ENCODE measurements at places on chromosomes 7 and 10. TPM values are rescaled to one million over a fixed set of nuclear protein-coding genes. Genes with fewer than 3 reads are reported as not detected.

DNA sequence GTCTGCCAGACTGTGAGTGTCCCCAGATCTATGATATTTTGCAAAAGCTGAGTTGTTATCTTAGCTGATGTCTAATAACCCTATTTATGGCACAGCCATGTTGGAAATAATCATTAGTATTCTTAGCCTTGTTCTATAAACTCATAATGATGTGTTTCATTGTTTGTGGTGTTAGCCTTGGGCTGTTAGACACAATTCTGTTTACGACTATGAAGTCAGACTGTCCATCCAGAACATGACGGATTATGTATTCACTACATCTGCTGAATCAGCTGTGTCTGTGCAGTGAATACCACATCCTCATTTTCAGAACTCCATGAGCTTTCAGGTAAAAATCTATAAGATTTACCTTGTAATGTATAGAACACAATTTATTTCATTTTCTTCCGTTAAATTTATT, 577.1 kb downstream of the NRG3 start:
- H3K4me1 ChIP-seq, result no peaks in the 10 kb centered on the region
- no peaks in the 10 kb centered on the region for H3K36me3 ChIP-seq
- H3K4me3 ChIP-seq, result no peak overlapping the region
- no peak for DNase-seq
- H3K27me3 ChIP-seq, result no peaks in the 10 kb centered on the region

DNA sequence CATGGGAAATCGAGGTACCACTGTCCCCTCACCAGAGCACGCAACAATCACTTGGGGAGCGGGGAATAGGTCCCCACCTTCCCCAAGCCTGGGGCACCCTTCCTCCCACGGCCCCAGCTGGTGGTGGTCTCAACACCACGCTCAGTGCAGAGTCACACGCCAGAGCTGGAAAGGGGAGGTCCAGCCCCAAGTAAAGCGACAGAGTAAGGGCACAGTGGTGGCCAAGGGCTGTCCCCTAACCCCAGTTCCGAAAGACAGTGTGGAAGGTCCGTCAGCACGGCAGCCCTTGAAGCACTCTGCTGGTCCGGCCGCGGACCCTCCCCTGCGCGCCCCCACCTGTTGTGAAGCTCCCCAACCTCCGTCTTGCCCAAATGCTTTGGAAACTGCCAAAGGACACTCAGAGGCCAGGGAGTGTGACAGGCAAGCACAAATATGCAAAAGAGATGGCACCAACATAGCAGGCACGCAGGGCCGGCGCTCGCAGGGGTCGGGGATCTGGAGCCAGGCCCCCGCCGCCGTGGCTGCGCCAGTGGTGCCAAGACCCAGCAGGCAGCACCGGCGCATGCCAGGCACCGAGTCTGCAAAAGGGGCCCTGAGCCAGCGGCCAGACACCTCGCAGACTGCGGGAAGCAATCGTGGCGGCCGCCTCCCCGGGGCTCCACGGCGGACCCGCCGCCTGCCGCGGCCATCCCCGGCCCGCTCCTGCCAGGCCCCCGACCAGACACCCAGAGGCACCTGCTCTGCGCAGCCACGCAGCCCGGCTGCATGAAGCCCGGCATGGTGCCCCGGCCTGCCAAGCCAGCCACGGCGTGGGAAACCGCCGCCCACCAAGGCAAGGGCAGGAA, 51.6 kb upstream of the SRRM3 start:
- no peaks in the 10 kb centered on the region for H3K27me3 ChIP-seq
- H3K27ac ChIP-seq, result no peak overlapping the region
- DNase-seq, result no peak
- no peak overlapping the region for H3K4me3 ChIP-seq

DNA sequence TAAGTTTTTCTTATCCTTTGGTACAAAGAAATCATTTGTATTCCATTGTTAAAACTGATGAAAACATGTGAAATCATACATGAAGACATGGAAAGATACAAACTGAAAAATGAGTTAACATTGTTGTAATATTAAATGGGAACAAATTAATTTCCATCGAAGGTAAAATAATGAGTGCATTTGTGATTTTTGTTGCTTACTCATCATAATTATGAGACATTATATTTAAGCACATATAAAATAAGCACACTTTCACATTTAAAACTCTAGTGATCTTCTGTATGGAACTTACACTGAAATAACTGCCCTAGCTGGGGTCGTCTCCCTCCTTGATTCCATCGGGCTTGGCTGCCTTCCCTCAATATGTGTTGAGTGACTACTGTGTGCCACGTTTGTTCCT, 204.2 kb upstream of the PRPS1L1 start:
- H3K27me3 ChIP-seq, result no peaks in the 10 kb centered on the region
- H3K4me1 ChIP-seq, result no peaks in the 10 kb centered on the region
- H3K27ac ChIP-seq, result no peak overlapping the region

GRCh38 chr7:102275123-102275703, 11.5 kb upstream of the SH2B2 start:
- no peak overlapping the region for H3K27ac ChIP-seq
- no peaks in the 10 kb centered on the region for H3K27me3 ChIP-seq
- no peaks in the 10 kb centered on the region for H3K36me3 ChIP-seq
- H3K4me1 ChIP-seq, result peaks cover 2% of the 10 kb centered on the region
- DNase-seq, result no peak

DNA sequence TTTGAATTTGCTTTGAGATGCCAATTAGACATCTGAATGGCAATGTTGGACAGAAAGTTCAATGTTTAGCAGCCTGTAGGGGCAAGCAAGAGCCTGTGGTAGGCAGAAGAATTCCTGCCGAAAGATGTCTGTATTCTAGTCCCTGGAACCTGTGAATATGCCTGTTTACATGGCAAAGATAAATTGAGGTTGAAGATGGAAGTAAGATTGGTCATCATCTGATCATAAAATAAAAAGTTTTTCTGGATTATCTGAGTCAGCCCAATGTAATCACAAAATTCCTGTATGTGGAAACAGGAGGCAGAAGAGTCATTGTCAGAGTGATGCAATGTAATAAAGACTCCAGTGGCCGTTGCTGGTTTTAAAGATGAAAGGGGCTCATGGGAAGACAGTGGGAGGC, 430.5 kb downstream of the MDFIC start:
- no peaks in the 10 kb centered on the region for H3K36me3 ChIP-seq
- H3K4me1 ChIP-seq, result no peaks in the 10 kb centered on the region
- H3K27ac ChIP-seq, result no peak overlapping the region
- H3K27me3 ChIP-seq, result peaks cover 2% of the 10 kb centered on the region
- DNase-seq, result no peak

DNA sequence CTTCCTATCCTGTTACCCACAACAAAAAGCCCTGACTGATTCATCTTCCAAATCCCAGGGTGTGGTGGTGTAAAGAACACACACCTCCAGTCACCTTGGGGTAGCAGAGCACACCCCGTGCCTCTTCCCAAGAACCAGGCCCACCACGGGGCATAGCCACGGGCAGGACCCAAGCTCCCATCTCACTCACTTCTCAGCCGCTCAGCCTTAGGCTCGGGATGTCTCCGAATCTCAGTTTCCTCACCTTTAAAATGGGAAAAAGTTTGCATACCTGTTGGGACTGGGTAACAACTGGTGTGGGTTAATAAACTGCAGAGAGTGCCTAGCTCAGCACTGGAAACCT, 139.0 kb downstream of the FGFR2 start:
- no peaks in the 10 kb centered on the region for H3K4me1 ChIP-seq
- H3K36me3 ChIP-seq, result no peaks in the 10 kb centered on the region
- H3K27me3 ChIP-seq, result no peaks in the 10 kb centered on the region

DNA sequence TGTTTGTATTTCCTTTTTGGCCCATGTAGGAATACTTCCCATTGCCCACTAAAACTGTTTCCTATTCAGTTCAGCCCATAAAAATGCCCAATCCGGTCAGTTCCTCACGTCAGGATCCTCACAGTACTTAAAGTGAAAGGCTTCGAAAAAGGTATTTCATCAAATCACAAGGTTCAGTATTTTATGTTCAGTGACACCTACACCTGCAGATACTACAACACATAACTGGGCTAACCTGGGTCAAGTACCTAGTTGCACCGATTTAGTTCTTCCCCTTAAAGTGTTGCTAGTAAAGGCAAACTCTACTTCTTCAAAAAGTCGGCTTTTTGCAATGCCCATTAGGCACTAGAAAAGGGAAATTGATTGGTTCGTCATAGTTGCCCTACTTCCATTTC, 1.1 kb downstream of the SNX13 start:
- H3K27ac ChIP-seq, result peak overlapping the region; percentile 93
- peak; percentile 59 for DNase-seq
- peak overlapping the region; percentile 99 for H3K4me3 ChIP-seq
- peaks cover 11% of the 10 kb centered on the region for H3K36me3 ChIP-seq
- H3K4me1 ChIP-seq, result peaks cover 42% of the 10 kb centered on the region

DNA sequence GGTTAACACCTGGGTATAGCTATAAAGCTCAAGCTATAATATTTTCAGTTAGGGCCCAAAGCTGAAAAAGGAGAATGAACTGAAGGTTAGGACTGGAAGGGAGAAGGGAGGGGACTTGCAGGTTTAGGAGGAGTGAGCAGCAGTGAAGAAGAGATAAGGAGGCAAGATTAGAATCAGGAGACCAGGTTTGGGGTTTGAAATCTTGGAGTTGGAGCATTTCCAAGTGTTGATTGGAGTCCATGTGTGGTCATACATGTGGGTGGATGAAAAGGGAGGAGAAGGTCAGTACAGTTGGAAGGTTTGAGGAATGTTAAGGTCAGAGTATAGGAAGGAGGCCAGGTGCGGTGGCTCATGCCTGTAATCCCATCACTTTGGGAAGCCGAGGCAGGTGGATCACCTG, 8.6 kb upstream of the ANLN start:
- H3K27ac ChIP-seq, result no peak overlapping the region
- no peak overlapping the region for H3K4me3 ChIP-seq
- peaks cover 18% of the 10 kb centered on the region for H3K4me1 ChIP-seq
- no peak for DNase-seq

DNA sequence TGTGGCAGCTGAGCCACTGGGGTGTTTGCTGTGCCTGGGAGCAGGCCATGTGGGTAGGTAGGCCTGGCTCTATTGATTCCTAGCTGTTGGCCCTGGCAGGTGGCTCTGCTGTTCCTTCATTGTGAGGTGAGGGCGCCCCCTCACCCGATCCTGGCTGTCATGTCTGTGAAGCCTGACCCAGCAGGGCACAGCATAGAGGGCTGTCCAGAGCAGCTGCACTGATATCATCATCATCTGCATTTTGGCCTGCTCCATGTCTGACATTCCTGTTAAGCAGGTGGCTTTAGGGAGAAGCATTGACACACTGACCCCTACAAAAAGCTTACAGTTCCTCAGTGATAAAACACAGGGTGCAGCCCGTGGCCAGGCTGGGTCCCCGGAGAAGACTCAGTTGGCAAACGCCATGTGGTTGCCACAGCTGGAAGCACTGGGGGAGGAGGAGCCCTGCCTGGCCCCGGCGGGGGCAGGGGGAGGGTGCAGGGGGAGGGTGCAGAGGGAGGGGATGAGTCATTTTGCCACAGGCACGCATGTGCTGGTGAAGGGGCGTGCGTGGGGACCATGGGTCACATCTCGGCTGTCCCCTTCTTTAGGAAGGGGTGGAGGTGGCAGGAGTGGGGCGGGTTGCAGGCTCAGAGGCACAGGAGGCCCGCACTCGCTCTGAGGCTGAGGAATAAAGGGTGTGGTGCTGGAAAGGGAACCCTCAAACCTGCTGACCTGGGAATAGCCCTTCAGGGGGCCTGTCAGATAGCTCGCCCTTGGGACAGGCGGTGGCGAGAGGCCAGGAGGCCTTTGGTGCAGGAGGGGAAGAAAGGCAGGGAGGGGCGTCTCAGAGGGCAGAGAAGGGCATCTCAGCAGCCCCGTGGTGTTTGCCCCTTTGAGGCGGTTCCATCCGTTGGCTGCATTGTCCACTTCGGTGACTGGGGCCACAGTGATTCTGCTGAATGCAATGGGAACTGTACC, 31.6 kb downstream of the IKZF1 start:
- DNase-seq, result peak; percentile 92
- peaks cover 63% of the 10 kb centered on the region for H3K4me1 ChIP-seq
- H3K36me3 ChIP-seq, result peaks cover 43% of the 10 kb centered on the region
- H3K4me3 ChIP-seq, result no peak overlapping the region
- H3K27ac ChIP-seq, result no peak overlapping the region
- H3K27me3 ChIP-seq, result no peaks in the 10 kb centered on the region

- no peaks in the 10 kb centered on the region for H3K27me3 ChIP-seq
- no peak for DNase-seq
- H3K4me3 ChIP-seq, result no peak overlapping the region
- peaks cover 2% of the 10 kb centered on the region for H3K36me3 ChIP-seq
- H3K4me1 ChIP-seq, result no peaks in the 10 kb centered on the region
- no peak overlapping the region for H3K27ac ChIP-seq
Measured at GRCh38 chr7:1844951-1845390, 174.9 kb downstream of the ELFN1 start.

DNA sequence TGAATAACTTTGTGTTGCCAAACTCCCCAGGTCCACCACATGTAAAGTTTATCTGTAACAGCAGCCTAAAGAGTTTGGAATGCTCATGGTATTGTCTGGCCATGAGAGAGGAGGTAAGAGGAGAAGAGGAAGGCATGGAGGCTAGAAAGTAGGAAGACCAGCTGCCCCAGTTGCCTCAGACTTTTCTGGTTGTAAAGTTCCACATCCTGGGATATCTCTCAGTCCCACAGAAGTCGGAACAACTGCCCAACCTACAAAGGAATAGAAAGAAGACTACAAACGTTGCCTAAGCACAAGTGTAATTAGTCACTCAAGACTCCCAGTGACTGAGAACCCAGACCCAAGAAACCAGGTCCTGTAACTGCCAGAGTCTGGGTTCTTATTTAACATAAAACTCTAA, 47.3 kb downstream of the CREB3L2 start:
- H3K27me3 ChIP-seq, result no peaks in the 10 kb centered on the region
- DNase-seq, result no peak
- H3K4me1 ChIP-seq, result peaks cover 11% of the 10 kb centered on the region
- peaks cover 13% of the 10 kb centered on the region for H3K36me3 ChIP-seq
- H3K4me3 ChIP-seq, result no peak overlapping the region
- H3K27ac ChIP-seq, result no peak overlapping the region

GRCh38 chr7:7982904-7983303, 14.3 kb downstream of the GLCCI1 start:
- no peaks in the 10 kb centered on the region for H3K27me3 ChIP-seq
- H3K4me1 ChIP-seq, result peaks cover 5% of the 10 kb centered on the region
- no peak overlapping the region for H3K4me3 ChIP-seq
- H3K36me3 ChIP-seq, result peaks cover 5% of the 10 kb centered on the region
- DNase-seq, result no peak
- H3K27ac ChIP-seq, result no peak overlapping the region

- peak within 1 kb of the TSS; percentile 81 for H3K4me3 ChIP-seq
- H3K27ac ChIP-seq, result no peak within 1 kb of the TSS
- peaks cover 5% of the 10 kb centered on the region for H3K4me1 ChIP-seq
- H3K27me3 ChIP-seq, result peaks cover 68% of the 10 kb centered on the region
- peak; percentile 64 for DNase-seq
Measured at GRCh38 chr7:42236976-42237810, at the start of gene GLI3. TSS of gene GLI3 (minus strand) at chr7:42237209. CDS start at chr7:42223253, 13,956 bp downstream.

DNA sequence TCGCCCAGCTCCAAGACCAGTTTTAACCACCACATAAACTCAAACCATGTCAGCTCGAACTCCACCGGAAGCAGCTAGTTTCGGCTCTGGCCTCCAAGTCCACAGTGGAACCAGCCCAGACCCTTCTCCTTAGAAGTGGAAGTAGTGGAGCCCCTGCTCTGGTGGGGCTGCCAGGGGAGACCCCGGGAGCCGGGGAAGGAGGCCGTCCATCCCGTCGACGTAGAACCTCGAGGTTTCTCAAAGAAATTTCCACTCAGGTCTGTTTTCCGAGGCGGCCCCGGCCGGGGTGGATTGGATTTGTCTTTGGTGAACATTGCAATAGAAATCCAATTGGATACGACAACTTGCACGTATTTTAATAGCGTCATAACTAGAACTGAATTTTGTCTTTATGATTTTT, 87.5 kb downstream of the RGS10 start:
- no peaks in the 10 kb centered on the region for H3K27me3 ChIP-seq
- no peak overlapping the region for H3K27ac ChIP-seq
- H3K4me3 ChIP-seq, result no peak overlapping the region
- DNase-seq, result no peak

HYAL4 gene
- not detected for total RNA-seq

SFMBT2 gene
- 24.9 TPM for total RNA-seq

Data from activated CD4-positive, alpha-beta T cell treated with anti-CD3 and anti-CD28 coated beads, Interleukin-2, amount 10 ng/mL, durations not matched to agents 24 days and 14 days (primary cell).